ENCODE measurements at places on chromosomes 2 and 18. TPM values are rescaled to one million over a fixed set of nuclear protein-coding genes. Genes with fewer than 3 reads are reported as not detected.

- no peak for DNase-seq
Observed at GRCh38 chr18:78632111-78632541, 347.5 kb upstream of the SALL3 start.

DNA sequence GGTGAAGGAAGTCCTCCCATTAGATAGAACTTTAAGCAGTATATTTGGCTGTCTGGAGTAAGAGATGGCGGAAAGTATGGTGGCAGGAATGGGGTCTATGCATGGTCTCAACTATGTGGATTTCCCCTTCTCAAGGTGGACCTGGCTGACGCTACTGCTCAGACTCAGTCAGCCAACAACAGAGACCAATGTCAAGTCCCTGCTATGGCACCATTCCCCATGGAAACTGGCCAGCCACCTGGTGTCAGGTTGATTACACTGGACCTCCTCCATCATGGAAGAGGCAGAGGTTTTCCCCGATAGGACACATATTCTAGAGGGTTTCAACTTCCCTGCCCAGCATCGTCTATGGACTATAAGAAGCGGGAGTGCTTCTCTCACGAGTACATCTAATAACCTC lies 8.6 kb upstream of the FAHD2A start:
- no peak for DNase-seq

- DNase-seq: no peak
Observed at GRCh38 chr2:200054681-200055468, 99.5 kb downstream of the MAIP1 start.

GRCh38 chr2:69026026-69026425 lies 13.0 kb downstream of the ANTXR1 start:
- no peak for DNase-seq

GRCh38 chr2:8806885-8807704 lies 30.3 kb downstream of the KIDINS220 start:
- no peak for DNase-seq

GRCh38 chr2:123720760-123721159 lies 304.3 kb upstream of the CNTNAP5 start:
- DNase-seq: no peak

DNA sequence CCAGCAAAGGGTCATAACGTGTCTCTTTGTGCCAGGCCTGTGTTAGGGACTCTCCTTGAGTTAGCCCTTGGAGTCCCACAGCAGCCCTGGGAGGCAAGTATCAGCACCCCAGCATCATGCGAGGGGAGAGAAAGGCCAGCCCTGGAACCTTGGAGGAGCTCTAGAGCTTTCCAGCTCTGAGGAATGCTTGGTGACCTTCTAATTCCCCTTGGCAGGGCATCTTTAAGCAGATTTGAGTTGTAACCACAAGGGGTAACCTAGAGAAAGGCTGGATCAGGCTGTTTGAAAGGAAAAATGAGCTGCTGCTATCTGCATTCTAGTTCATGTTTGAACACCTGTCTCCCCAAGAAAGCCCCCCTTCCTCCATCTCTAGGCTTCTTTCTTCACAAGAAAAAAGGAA lies 23.8 kb upstream of the ODC1 start:
- no peak for DNase-seq

DNA sequence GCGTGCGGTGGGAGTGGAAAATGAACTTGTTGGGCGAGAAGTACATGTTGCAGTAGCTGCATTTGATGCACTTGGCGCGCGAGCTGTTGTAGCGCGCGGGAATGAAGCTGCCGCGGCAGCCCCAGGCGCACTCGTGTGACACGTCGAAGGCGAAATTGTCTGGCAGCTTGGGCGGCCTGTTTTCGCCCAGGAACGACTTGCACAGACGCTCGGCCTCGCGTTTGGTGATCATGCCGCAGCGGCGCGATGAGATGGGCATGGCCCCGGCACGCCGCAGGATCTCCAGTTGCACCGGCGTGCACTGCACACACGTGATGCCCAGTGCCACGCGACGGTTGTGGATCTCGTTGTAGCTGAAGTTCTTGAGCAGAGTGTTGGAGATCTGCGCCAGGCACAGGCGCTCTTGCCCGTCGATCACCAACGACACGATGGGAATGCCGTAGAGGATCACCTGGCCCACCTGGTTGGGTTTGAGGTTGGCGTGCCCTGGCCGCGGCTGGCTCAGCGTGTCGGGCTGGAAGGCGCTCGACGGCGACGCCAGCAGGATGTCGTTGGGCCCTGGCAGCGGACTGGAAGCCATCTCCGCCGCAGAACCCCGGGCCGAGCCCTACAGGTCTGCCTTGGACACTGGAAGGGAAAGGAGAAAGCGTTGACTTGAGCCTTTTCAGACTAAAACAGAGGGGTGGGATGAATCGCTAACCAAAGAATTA lies 2.7 kb downstream of the SKOR2 start:
- DNase-seq: no peak

Gene CNGA3
- polyA plus RNA-seq: 2.3 TPM

Gene ANKRD30B
- 0.10 TPM for polyA plus RNA-seq

Gene SP140
- polyA plus RNA-seq: 2.2 TPM

Gene OR6B2
- polyA plus RNA-seq: not detected

Gene GATA6
- polyA plus RNA-seq: 85.1 TPM

Gene SCN3A
- polyA plus RNA-seq: 5.5 TPM
